ENCODE measurements at places on chromosomes 4 and X. TPM values are rescaled to one million over a fixed set of nuclear protein-coding genes. Genes with fewer than 3 reads are reported as not detected.

DNA sequence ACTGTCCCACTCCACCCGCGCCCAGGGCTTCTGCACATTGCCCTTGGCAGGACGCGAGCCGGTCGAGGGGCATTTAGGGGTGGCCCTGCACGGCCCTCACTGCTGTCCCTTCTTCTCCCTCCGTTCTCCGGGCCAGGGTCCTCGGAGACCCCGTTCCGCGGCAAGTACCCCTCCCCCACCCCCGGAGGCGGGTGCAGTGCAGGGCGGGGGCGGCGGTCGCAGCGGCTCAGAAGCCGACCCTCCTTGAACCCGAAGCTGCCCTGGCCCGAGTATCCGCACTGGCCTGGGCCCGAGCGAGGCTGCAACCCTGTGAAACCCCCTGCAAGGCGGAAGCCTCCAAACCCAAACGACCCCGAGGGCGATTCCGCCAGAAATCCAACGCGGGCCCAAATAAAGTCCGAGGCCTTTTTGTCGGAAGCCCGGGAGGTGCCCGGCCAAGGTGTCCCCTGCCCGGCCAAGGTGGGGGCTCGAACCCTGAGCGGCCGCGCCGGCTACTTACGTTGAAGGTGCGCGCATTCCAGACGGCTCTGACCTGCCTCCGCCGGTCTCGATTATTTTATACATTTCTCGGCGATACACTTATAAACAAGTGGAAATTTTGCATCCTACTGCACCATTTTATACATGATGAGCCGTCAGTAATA lies 53.1 kb upstream of the TMEM33 start:
- DNase-seq = no peak

LRBA gene
- 23.6 TPM for total RNA-seq

- DNase-seq = no peak
Measured at GRCh38 chr4:22686141-22686540, 6.6 kb upstream of the GBA3 start.

- DNase-seq = no peak
Measured at GRCh38 chr4:98242063-98242462, 19.1 kb upstream of the RAP1GDS1 start.

GABRG1 gene
- not detected for total RNA-seq

DNA sequence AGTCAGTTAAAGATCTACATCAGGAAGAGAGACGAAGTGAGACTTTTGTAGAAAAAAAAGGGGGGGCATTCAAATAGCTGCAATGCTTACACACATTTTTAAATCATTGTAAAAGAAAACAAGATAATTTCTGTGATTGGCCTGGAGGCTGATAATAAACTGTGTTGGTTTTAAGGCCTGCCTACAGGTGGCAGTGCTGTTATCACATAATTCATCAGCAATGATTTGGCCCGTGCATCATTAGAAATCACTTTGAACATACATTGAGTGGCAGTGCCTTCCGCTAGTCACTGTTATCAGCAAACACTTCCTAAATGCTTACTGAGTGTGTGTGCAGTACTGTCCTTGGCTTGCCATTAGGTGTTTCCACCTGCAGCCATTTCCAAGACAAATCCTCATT lies 831.9 kb downstream of the TRIML1 start:
- DNase-seq = peak; percentile 21

- peak; percentile 64 for DNase-seq
Measured at GRCh38 chr4:92969650-92970379, 666.0 kb downstream of the GRID2 start.

- DNase-seq = no peak
Measured at GRCh38 chr4:100590325-100590724, 72.5 kb upstream of the EMCN start.

DNA sequence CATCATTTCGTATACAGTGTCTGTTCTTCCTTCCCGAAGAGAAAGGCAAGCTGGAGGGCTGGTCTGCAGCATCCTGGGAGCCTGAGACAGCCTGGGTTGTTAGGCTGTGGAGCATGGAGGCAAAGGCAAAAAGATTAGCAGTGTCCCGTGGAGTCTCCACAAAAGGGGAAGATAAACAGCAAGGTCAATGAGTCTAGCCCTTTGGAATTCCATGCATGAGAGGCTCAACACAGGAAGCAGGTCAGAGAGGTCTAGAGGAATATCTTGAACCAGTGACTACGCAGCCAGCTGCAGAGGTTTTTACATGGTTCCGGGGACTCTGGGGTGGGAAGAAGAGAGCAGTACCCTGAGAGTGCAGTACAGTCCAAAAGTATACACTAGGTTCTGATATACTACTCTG lies 12.2 kb upstream of the MCF2 start:
- DNase-seq = peak; percentile 85

DNA sequence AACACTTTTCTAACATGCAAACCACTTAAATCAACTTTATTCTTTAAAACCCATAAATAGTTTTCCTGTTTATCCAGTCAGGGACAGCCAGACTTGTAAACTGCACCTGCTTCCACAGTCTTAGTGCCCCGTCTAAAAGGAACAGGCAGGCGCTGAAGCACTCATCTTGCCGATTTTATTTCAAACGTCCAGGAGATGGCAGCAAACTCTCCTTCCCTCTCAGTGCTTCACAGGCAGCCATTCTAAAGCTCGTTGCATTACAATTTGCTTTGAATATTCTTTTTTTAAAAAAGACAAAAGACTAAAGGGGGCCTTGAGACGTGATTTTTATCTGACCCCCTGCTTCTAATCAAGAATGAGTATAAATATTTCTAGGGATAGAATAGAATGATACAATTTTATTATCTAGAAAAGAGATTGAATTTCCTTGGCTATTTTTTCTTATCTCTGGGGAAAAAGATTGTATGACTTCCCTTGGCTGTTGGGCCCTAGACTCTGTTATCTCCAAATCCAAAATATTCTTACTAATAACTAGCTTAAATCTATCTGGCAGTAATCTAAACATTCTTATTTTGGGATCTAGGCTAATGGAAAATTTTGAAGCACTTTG lies 93.6 kb upstream of the MYOZ2 start:
- DNase-seq = peak; percentile 33

- DNase-seq = peak; percentile 58
Measured at GRCh38 chrX:118974088-118974907, at the start of gene LONRF3. Gene LONRF3, plus strand, starts transcription at chrX:118974618. Its CDS starts 163 bp downstream, at chrX:118974781.

NDP gene
- total RNA-seq = not detected

EFHC2 gene
- not detected for total RNA-seq

DNA sequence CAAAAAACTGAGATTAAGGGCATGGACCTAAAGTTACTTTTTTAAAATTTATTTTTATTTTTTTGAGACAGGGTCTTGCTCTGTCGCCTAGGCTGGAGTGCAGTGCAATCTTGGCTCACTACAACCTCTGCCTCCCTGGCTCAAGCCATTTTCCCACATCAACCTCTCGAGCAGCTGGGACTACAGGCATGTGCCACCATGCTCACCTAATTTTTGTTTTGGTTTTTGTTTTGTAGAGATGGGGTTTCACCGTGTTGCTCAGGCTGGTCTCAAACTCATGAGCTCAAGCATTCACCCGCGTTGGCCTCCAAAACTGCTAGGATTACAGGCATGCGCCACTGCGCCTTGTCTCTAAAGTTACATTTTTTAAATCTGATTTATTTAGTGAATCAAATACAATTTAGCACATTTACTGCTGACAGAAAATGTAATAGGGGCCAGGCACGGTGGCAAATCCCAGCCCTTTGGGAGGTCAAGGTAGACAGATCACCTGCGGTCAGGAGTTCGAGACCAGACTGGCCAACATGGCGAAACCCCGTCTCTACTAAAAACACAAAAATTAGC lies 38.3 kb downstream of the GUCY1A1 start:
- no peak for DNase-seq

CXCL13 gene
- not detected for total RNA-seq

AFP gene
- 25.5 TPM for total RNA-seq

GRCh38 chr4:3790006-3790561 lies 23.9 kb downstream of the ADRA2C start:
- no peak for DNase-seq

DNA sequence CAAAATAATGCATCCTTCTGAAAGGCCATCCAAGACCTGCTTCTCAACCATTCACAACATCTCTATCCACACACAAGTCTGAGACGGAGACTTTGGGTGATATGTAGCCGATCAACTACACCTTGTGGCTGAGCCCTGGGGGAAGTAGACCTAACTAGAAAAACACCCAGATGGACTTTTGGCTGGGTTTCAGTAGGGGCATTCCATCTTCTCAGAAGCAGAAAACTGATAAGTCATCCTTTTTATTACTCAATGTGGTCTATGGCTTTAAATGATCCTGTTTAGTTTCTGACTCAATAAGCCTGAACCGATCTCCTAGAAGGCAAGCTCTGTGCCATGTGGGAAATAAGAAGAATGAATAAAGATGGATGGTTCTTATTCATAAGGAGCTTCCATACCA lies 82.5 kb upstream of the AFF2 start:
- peak; percentile 6 for DNase-seq

GRCh38 chr4:103482471-103482870 lies 237.3 kb downstream of the TACR3 start:
- DNase-seq = no peak
